Endothelial cell of umbilical vein (primary cell): ENCODE measurements at places on chromosomes 13 and 19. TPM values are rescaled to one million over a fixed set of nuclear protein-coding genes. Genes with fewer than 3 reads are reported as not detected.

- H3K27me3 ChIP-seq: no peaks in the 10 kb centered on the region
- H3K4me1 ChIP-seq: peaks cover 46% of the 10 kb centered on the region
- H3K27ac ChIP-seq: peak overlapping the region; percentile 94
- peak; percentile 92 for DNase-seq
- peaks cover 5% of the 10 kb centered on the region for H3K36me3 ChIP-seq
- peak overlapping the region; percentile 7 for H3K4me3 ChIP-seq
These were observed 2.9 kb downstream of the CEBPG start for GRCh38 chr19:33376423-33376822.

DNA sequence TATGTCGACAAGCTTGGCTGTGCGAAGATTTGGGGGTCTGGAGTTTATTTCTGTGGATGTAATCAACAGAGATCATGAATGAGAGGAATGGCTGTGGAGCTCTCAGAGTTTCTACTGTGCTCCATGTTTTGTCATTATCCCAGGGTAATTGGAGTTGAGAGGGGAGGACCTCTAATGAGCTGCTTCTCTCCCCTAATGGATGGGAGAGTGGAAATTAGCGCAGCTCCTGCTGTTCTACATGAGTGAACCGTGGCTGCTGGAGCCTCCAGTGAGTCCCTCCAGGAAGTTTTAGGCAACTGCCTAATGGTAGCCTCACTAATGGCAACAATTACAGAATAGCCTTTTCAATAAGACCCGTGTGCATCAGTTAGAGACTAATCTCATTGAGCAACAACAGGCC is 31.3 kb upstream of the FGF9 start:
- no peak overlapping the region for H3K27ac ChIP-seq
- no peak overlapping the region for H3K4me3 ChIP-seq
- no peaks in the 10 kb centered on the region for H3K27me3 ChIP-seq
- H3K36me3 ChIP-seq: no peaks in the 10 kb centered on the region
- H3K4me1 ChIP-seq: no peaks in the 10 kb centered on the region

GRCh38 chr19:38143847-38144246 is 80.2 kb downstream of the DPF1 start:
- H3K4me1 ChIP-seq: no peaks in the 10 kb centered on the region
- no peaks in the 10 kb centered on the region for H3K36me3 ChIP-seq
- H3K27ac ChIP-seq: no peak overlapping the region
- no peak for DNase-seq
- no peaks in the 10 kb centered on the region for H3K27me3 ChIP-seq

DNA sequence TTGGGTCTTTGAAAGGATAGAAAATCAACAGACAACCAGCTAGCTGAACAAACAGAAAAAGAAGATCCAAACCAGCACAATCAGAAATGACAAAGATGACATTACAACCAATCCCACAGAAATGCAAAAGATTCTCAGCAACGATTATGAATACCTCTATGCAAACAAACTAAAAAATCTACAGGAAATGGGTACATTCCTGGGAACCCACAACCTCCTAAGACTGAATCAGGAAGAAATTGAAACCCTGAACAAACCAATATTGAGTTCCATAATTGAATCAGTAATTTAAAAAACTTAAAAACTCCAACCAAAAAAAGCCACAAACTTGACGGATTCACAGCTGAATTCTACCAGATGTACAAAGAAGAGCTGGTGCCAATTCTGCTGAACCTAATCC is 20.9 kb upstream of the C1QTNF9B start:
- H3K4me1 ChIP-seq: peaks cover 16% of the 10 kb centered on the region
- no peaks in the 10 kb centered on the region for H3K36me3 ChIP-seq
- no peak overlapping the region for H3K27ac ChIP-seq
- H3K27me3 ChIP-seq: peaks cover 10% of the 10 kb centered on the region

DNA sequence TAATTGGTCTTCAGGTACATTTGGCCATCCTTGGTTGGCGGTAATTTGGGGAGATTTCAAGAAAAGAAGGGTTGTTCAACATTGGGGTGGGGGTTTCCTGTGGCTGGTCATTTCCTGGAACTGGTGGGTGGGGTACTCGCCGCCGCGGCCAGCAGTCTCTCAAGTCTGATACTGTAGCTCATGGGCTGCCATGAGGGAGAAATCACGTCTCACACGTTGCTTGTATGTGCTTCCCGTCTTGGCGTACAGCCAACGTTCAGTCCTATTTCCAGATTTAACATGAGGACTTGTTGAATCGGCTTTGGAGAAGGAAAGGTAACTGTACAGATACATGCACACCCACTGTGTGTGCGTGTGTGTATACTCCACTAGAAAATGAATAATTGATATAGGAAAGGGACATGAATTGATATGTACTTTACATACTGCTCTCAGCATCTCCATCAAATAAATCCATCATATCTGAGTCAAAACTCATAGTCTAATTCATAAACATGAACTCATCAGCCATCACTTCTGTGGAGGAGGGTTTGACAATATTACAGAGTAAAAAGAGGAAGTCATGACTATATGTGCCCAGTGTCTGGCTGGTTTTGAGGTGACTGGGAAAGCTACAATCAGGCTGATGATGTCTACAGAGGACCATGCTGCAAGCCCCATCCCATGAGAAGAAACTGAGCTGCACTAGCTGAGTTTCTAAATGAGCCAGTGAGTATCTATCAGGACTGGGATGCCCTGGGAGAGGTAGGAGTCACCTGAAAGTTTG is 418.1 kb downstream of the TSHZ3 start:
- H3K4me1 ChIP-seq: no peaks in the 10 kb centered on the region
- H3K4me3 ChIP-seq: no peak overlapping the region
- no peak for DNase-seq

- no peak for DNase-seq
- H3K27me3 ChIP-seq: peaks cover 7% of the 10 kb centered on the region
- H3K27ac ChIP-seq: no peak overlapping the region
- no peaks in the 10 kb centered on the region for H3K4me1 ChIP-seq
These were observed 5.6 kb downstream of the CERS4 start for GRCh38 chr19:8214802-8215201.

GRCh38 chr19:14890643-14891379 is 4.9 kb upstream of the OR7A17 start:
- no peak overlapping the region for H3K27ac ChIP-seq
- H3K4me1 ChIP-seq: no peaks in the 10 kb centered on the region
- no peaks in the 10 kb centered on the region for H3K36me3 ChIP-seq
- H3K27me3 ChIP-seq: no peaks in the 10 kb centered on the region

ZFP28 gene
- total RNA-seq: 5.4 and 7.5 TPM in 2 replicates

CCL25 gene
- not detected in 2 replicates for total RNA-seq

MUC16 gene
- total RNA-seq: not detected in 2 replicates

WDR88 gene
- total RNA-seq: not detected in 2 replicates

IRS2 gene
- 4.4 and 5.9 TPM in 2 replicates for total RNA-seq
